ENCODE measurements at places on chromosomes 12 and 14.

DNA sequence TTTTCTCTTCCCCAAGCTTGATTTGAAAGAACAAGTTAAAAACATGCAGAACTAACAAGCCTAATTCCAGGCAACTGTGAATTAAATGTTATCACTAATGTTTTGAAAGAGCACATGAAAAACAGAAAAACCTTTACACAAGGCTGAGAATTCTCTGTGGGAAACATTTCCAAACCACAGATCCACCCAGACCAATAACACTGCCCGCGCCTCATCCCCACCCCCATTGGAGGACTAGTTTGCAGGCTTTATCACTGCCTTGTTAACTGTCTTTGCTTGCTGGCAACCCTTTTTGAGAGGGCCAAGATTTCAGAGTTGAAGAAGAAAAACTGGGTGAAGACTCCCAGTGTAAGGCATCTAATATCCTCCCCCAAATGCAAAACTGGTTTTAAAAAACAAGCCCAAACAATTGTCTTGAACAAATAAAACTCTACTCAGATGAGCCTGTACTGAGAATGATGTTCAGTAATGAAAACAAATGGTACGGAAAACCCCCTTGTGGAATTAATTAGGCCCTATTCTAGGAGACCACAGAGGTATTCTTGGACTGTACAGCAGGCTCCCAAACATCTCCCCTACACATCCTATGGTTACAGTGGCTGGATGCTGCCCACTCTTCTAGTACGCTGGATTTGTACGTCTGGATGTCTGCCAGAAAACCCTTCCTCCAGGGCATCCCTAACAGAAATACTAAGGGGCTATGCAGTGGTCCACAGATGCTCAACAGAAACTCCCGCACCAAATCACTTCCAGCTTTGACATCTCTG, 5.8 kb downstream of the MAX start:
- DNase-seq: peak; percentile 65

DNA sequence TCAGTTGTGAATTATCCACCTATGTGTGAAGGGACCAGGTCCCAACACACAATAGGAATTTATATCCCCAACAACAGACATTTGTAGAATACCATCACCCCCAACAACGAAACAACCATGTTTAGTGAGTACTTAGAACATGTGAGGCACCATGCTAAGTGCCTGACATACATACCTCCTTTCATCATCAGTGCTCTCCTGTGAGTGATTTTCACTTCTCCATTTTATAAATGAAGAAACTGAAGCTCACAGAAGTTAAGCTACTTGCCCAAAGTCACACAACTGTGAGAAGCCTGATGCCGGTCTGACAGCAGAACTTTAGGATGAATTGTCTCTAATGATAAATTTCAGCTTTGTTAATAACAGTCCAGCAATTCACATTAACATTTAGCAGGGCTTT, 35.4 kb downstream of the SPTB start:
- no peak for DNase-seq

DNA sequence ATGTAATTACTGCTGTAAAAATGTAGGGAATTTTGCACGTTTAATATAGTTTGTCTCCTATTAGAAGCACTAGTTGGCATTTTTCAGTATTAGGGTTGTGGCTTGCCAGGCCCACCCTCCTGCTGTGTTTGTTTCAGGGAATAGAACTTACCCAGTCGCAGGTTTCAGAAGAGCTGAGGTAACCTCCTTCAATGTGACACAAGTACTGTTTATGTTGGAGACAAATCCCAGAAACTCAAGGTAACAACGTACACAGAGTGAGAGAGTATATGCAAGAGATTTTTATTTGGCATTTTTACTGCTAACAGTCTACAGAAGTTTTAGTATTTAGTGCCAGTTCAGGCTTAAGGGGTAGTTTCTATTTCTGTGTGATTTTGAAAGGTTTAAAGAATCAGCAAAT, 284.3 kb downstream of the RAD51B start:
- no peak for DNase-seq

DNA sequence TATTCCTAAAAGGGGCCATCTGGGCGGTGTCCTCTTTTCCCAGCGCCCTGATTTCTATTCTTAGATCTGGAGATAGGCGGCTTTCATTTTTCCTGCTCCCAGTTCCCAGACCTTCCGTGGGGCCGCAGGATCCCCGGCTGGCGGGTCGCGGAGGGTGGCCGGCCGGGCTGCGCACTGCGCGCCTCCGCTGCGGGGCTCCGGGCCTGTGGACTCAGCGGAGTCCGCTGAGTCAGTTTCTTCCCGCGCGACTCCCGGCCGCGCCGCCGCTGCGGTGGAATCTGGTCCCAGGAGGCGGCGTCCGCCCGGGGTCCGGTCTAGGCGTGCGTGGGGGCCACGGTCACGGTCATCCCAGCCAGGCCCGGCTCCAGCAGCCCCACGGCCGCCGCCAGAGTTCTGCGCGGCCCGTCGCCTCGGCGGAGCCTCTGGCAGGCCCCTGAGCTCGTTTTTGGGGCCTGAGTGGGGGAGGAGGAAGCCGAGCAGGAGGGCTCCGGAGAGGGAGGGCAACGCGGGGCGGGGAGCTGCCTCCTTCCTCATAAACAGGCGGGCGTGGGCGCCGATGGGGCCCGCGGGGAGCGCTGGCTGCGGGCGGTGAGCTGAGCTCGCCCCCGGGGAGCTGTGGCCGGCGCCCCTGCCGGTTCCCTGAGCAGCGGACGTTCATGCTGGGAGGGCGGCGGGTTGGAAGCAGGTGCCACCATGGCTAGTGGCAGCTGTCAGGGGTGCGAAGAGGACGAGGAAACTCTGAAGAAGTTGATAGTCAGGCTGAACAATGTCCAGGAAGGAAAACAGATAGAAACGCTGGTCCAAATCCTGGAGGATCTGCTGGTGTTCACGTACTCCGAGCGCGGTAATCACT, at the start of gene LRRK2:
Gene LRRK2 (plus strand): TSS at position 559 of the 853 bp plus-strand sequence. CDS start 135 bp downstream, at position 694.
- peak; percentile 59 for DNase-seq

DNA sequence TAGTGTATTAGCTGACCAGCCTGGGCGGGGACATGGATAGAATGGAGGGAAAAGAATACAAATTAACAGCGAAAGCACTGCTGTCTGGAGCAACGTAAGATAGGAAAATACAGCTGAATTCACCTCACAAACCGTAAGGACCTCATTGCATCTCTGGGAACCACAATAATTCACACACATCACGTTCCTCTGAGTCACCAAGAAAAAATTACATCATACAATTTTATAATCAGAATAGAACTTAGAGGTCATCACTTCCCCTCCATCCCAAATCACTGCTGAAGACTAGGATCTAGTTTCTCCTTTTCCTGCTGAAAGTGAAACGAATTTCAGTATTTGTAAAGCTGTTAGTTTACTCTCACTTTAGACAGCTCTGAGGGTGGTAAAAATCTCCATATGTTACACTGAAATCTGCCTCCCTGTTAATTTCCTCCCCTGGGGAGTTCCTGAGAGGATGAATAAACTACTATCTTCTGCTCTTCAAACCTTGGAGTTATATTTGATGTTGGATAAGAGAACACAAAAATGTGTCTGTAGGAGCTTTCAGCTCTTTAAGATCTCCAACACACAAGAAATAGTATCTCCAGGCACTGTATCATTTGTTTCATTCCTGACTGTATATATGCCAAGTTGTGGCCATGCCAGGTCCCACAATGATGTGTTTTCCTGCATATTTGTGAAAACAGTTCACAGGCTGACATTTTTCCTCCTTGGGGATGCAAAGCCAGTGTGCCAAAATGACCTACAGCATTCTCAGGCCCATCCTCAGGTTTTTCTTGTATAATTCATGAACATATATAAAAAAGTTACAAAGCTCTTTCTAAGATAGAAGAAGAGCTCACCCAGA, 63.8 kb upstream of the SSTR1 start:
- DNase-seq: peak; percentile 83

DNA sequence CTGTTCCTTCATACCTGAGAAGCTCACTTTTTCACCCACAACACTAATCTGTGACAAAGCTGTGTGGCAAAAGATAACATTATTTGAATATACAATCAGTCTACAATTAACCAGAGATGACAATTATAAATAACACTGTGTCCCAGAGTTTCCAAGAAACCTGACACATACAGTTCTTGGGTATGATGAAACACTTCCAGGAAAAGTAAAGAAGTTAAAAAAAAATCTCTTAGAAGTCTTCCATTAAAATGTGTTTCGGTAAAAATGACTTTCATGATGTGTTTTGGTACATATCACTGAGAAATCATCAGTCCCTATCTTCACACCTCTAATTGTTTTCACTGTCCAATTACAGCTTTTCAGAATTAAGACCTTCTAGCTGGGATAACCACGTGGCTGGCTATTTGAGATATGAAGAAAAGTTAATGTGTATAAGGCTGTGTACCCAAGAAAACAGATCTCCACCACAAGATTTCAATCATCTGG, 390.2 kb downstream of the SOX5 start:
- no peak for DNase-seq

DNA sequence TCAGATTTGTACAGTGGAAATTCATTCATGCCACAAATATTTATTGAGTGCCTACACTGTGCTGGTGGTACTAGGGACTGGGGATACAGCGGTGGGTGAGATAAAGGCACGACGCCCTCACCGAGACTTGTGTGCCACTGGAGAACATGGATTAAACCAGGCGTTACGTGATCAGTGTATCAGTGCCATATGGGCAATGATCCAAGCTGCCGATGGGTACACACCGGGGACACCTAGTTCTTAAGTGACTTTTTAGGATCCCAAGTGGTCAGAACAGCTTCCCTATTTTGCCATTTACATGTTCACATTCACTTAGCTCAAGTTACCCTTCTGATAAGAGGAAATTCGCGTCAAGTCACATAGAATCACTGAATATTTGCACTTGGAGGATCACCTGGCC, 236.7 kb downstream of the CACNA1C start:
- DNase-seq: no peak

GRCh38 chr14:22798528-22798927, 16.7 kb downstream of the SLC7A7 start:
- DNase-seq: no peak

DNA sequence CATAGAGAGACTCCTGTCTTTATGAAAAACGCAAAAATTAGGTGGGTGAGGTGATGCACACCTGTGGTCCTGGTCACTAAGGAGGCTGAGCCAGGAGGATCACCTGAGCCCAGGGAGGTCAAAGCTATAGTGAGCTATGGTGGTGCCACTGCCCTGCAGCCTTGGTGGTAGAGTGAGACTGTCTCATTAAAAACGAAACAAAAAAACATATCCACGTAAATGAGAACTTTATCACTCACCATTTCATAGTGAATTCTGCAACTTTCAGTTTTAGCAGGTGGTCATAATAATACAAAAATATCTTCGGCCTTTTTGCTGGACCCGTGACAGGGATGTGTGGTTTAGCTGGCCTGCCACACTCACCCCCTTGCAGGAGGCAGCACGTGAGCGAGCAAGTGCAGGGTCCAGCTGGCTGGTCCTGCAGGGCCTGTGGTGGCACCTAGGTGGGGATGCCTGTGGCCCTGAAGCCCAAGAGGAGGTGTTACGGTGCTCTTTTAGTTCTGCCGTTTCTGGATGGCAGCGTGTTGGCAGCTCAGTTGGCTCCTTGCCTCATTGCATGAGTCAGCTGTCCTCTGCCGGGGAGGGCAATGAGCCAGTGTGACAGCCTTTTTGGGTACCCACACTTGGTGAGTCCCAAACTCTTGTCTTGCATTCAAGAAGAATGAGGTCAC, 1330.7 kb upstream of the TMEM132C start:
- no peak for DNase-seq

DNA sequence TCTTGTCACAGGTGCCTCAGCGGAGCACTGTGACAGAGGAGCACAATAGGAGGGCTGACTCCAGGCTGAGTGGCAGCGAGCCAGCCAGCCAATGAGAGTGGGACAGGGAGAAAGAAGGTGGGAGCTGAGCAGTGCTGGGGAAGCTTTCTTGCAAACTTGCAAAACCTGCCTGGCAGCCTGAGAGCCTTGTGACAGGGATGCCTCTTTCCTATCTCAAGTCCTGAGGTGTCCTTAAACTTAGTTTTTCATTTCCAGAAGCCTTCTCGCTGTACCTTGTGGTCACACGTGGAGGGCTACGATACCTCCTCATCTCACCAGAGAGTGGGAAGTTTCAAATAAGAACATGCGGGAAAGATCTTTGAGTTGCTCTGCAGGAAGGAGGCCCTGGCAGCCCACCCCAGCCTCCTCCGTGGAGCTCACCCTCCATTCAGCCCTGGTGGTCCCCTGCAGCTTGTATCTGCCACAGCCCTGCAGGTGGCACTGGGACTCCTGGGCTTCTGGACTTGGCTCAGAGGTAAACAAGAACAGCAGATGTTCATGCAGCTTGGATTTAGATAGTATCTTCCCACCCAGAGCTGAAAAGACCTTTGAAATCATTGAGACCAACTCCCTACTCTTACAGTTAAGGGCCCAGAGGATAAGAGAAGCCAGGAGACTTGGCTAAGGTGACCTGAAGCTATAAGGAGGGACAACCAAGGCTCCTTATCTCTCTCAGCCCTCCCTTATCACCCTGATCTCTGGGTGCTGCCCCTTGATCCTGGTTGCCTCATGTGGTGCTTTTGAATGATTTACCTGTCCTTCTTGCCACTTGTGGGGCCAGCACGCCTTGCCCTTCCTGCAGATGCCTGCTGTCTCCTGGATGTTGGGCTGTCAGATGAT, 153.5 kb upstream of the MAX start:
- DNase-seq: no peak

- DNase-seq: no peak
These were observed 60.8 kb upstream of the EEA1 start for GRCh38 chr12:92989715-92990484.

- no peak for DNase-seq
These were observed 34.1 kb downstream of the NDUFA12 start for GRCh38 chr12:94969424-94969823.

- DNase-seq: no peak
These were observed 309.1 kb downstream of the GXYLT1 start for GRCh38 chr12:41835556-41835955.

DNA sequence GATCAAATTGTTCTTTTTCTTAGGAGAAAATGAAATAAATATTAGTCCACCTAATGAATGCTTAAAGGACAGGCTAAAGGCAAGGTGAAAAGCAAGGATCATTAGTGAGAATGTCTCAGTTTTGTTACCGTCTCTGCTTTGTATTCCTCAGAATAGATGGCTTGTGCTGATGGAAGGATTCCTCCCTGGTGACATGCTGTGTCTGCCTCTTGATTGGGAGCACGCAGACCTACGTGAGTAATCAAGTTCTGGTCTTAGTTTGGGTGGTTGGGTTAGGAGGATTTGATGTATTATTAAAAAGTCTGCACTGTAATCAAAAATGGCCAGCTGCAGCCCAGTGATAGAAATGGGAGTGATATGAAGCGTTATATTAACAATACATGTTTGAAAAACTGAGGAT, 78.8 kb upstream of the RTL1 start:
- peak; percentile 18 for DNase-seq

DNA sequence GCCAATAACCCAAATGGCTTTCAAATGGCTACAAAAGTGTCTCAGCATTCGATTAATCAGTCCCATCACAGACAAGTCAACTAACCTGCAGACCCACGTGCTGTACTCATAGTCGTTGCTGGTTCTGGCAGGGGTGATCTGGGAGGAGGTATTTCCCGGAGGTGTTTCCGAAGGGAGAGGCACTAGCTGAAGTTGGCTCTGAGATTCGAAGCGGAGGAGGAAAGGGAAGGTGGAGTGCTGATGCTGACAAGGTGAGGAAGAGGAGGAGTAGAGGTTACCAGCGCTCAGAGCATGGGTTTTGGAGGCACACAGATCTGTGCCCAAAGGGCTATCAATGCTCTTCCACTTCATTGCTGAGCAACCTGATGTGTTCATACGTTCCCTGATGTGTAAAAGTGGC, 20.5 kb upstream of the COL2A1 start:
- DNase-seq: no peak

Measured in fibroblast of skin of abdomen (primary cell).